Naive thymus-derived CD8-positive, alpha-beta T cell (primary cell): ENCODE measurements at places on chromosomes 5 and 9. TPM values are rescaled to one million over a fixed set of nuclear protein-coding genes. Genes with fewer than 3 reads are reported as not detected.

LHX3 gene
- not detected for total RNA-seq

NIPAL4 gene
- 0.26 TPM for total RNA-seq

SAXO1 gene
- total RNA-seq: 0.38 TPM

DNAI1 gene
- not detected for total RNA-seq

ENHO gene
- 0.36 TPM for total RNA-seq

DNA sequence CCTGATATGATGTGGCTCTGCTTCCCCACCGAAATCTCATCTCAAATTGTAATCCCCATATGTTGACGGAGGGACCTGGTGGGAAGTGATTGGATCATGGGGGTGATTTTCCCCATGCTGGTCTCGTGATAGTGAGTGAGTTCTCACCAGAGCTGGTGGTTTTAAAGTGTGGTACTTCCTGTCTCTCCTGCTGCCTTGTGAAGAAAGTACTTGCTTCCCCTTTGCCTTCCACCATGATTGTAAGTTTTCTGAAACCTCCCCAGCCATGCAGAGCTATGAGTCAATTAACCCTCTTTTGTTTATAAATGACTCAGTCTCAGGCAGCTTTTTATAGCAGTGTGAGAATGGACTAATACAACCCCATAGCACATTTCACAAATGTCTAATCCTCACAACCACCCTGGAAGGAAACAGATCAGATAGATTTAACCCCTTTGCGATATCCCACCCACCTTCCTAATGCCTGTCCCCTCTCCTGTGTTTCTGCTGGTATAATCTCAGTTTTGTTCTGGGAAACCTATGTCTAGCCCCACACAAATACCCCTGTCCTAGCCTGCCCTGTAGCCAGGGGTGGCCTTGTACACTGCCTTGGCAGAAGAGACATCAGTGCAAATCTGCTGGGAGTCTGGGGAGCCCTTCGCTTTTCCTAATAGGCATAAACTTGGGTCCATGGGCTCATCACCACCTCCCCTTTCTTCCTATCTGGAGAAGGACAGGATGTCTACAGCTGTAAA is 157.0 kb upstream of the RAI14 start:
- H3K27me3 ChIP-seq: peaks cover 3% of the 10 kb centered on the region
- DNase-seq: no peak
- peaks cover 19% of the 10 kb centered on the region for H3K4me1 ChIP-seq
- H3K36me3 ChIP-seq: no peaks in the 10 kb centered on the region

GRCh38 chr9:96641514-96641913 is 13.6 kb downstream of the PRXL2C start:
- H3K27me3 ChIP-seq: peaks cover 7% of the 10 kb centered on the region
- DNase-seq: no peak
- H3K4me1 ChIP-seq: no peaks in the 10 kb centered on the region
- no peak overlapping the region for H3K4me3 ChIP-seq
- H3K27ac ChIP-seq: no peak overlapping the region
- H3K36me3 ChIP-seq: peaks cover 4% of the 10 kb centered on the region

GRCh38 chr5:123518111-123518510 is 6.1 kb downstream of the CSNK1G3 start:
- H3K27ac ChIP-seq: peak overlapping the region; percentile 16
- no peaks in the 10 kb centered on the region for H3K36me3 ChIP-seq
- H3K27me3 ChIP-seq: no peaks in the 10 kb centered on the region
- DNase-seq: no peak

DNA sequence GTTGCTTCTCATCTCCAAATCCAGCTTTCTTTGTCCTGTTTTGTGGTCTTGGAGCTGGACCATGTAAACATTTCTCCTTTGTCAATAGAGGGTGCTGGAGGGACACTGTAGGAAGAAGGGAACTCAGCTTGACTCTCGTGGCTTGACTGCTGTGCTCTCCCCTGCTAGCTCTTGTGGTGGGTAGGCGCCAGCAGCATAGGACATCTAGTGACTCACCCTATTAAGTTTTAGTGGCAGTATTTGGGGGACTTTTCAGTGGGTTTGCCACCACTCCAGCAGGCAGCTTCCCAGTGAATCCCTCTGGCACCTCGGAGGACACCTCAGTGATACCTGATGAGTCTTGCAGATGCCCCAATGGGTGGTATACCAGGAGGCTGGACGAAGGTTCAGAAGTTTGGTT is 97.8 kb downstream of the TSSK1B start:
- H3K27me3 ChIP-seq: peaks cover 5% of the 10 kb centered on the region
- H3K27ac ChIP-seq: no peak overlapping the region
- H3K4me3 ChIP-seq: no peak overlapping the region
- DNase-seq: no peak
- H3K4me1 ChIP-seq: peaks cover 8% of the 10 kb centered on the region

- DNase-seq: no peak
- no peaks in the 10 kb centered on the region for H3K4me1 ChIP-seq
- H3K27ac ChIP-seq: no peak overlapping the region
- no peak overlapping the region for H3K4me3 ChIP-seq
- H3K27me3 ChIP-seq: no peaks in the 10 kb centered on the region
These were observed 433.6 kb upstream of the ADAMTSL1 start for GRCh38 chr9:18040327-18040726.

- no peak overlapping the region for H3K4me3 ChIP-seq
- peaks cover 8% of the 10 kb centered on the region for H3K27me3 ChIP-seq
- no peak overlapping the region for H3K27ac ChIP-seq
- H3K4me1 ChIP-seq: no peaks in the 10 kb centered on the region
These were observed 42.1 kb downstream of the TMOD1 start for GRCh38 chr9:97543561-97543960.

GRCh38 chr5:175692996-175693710 is 35.3 kb downstream of the HRH2 start:
- no peak for DNase-seq
- no peaks in the 10 kb centered on the region for H3K27me3 ChIP-seq
- H3K36me3 ChIP-seq: no peaks in the 10 kb centered on the region
- peaks cover 53% of the 10 kb centered on the region for H3K4me1 ChIP-seq

GRCh38 chr5:149265597-149265996 is 6.1 kb upstream of the AFAP1L1 start:
- no peak overlapping the region for H3K4me3 ChIP-seq
- no peak overlapping the region for H3K27ac ChIP-seq
- peaks cover 2% of the 10 kb centered on the region for H3K27me3 ChIP-seq
- H3K4me1 ChIP-seq: peaks cover 11% of the 10 kb centered on the region
- peaks cover 3% of the 10 kb centered on the region for H3K36me3 ChIP-seq

DNA sequence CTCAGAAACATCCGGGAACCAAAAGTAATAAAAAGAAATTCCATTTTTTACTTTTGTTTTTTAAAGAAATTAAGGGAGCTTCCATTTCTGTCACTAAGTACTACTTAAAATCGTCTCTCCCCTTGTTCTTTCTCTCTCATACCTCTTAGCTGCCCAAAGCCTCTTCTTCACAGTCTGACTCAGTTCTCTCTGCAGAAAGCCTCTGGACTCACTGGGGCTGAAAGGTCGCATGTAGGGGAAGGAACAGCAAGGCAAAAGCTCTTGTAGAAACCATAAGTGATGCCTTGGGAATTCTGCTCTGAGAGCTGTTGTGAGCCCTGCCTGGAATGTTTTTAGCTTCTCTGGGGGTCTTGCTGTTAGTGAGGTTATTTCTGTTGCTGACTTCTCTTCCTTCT is 100.8 kb upstream of the RANBP3L start:
- no peaks in the 10 kb centered on the region for H3K36me3 ChIP-seq
- H3K27ac ChIP-seq: no peak overlapping the region
- H3K4me3 ChIP-seq: no peak overlapping the region
- no peaks in the 10 kb centered on the region for H3K4me1 ChIP-seq
- DNase-seq: no peak
- H3K27me3 ChIP-seq: peaks cover 16% of the 10 kb centered on the region

DNA sequence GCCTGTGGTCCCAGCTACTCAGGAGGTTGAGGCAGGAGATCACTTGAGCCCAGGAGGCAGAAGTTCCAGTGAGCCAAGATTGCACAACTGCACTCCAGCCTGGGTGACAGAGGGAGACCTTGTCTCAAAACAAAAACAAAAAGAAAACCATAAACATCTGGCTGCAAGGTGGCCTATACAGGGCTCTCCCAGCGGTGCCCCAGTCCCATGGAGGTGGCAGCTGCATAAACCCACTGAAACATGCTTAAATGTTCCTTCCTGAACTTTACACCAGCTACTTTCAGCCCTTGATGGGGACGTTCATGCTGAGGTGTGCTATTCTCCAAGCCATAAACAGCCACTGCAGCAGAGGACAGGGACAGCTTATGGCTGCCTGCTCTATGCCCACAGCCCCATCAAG is 35.6 kb downstream of the DROSHA start:
- DNase-seq: no peak
- H3K36me3 ChIP-seq: peaks cover 57% of the 10 kb centered on the region
- H3K27ac ChIP-seq: no peak overlapping the region

- H3K4me3 ChIP-seq: no peak overlapping the region
- DNase-seq: no peak
- H3K36me3 ChIP-seq: no peaks in the 10 kb centered on the region
- H3K27ac ChIP-seq: no peak overlapping the region
- no peaks in the 10 kb centered on the region for H3K4me1 ChIP-seq
These were observed 80.9 kb upstream of the SPATA31D4 start for GRCh38 chr9:81847181-81847915.

GRCh38 chr5:179217956-179218942 is 127.0 kb downstream of the ADAMTS2 start:
- H3K36me3 ChIP-seq: no peaks in the 10 kb centered on the region
- no peaks in the 10 kb centered on the region for H3K4me1 ChIP-seq
- H3K27me3 ChIP-seq: peaks cover 5% of the 10 kb centered on the region
